ENCODE measurements at places on chromosomes 11 and 22.

DNA sequence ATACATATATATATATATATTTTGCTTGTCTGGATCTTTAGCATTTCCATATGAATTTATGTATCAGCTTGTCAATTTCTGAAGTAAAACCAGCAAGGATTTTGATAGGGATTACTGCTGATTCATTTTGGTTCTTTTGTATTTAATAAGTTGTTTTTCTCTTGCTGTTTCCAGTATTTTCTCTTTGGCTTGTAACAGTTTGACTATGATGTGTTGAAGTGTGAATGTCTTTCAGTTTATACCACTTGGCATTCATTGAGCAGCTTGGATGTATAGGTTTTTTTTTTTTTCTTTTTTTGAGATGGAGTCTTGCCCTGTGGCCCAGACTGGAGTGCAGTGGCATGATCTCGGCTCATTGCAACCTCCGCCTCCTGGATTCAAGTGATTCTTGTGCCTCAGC is 12.4 kb downstream of the LDHAL6A start:
- no peak for DNase-seq

GRCh38 chr11:132671851-132672370 is 860.4 kb downstream of the OPCML start:
- no peak for DNase-seq

DNA sequence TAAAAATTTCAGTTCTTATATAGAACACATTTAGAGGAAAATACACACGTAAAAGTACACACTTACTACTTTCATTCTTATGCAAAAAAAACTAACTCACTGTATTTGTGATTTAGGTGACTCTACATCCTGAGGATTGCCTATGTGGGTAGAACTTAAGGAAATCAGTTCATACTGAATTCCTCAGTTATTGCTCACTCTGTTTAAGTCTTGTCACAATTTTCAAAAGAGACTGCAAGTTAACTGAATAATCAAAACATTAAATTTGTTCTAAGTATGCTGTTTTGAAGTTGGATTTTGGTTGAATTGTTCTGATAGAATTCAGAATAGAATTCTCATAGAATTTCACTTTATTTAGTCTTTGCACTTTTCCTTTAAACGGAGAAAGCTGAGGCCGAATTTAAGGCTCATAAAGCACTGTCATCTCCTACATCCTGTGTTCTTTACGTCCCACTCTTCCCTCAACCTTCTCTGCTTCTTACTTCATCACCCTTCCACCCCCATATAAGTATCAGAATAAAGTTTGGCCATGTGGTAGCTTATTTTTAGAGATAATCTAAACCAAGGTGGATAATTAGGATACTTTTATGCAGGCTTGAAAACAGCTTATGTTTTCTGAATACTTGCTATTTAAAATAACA is 59.8 kb downstream of the APOL5 start:
- no peak for DNase-seq

GRCh38 chr22:31020334-31020733 is 51.3 kb downstream of the TUG1 start:
- no peak for DNase-seq

GRCh38 chr11:118180300-118180703 is 3.9 kb upstream of the SCN2B start:
- peak; percentile 56 for DNase-seq

DNA sequence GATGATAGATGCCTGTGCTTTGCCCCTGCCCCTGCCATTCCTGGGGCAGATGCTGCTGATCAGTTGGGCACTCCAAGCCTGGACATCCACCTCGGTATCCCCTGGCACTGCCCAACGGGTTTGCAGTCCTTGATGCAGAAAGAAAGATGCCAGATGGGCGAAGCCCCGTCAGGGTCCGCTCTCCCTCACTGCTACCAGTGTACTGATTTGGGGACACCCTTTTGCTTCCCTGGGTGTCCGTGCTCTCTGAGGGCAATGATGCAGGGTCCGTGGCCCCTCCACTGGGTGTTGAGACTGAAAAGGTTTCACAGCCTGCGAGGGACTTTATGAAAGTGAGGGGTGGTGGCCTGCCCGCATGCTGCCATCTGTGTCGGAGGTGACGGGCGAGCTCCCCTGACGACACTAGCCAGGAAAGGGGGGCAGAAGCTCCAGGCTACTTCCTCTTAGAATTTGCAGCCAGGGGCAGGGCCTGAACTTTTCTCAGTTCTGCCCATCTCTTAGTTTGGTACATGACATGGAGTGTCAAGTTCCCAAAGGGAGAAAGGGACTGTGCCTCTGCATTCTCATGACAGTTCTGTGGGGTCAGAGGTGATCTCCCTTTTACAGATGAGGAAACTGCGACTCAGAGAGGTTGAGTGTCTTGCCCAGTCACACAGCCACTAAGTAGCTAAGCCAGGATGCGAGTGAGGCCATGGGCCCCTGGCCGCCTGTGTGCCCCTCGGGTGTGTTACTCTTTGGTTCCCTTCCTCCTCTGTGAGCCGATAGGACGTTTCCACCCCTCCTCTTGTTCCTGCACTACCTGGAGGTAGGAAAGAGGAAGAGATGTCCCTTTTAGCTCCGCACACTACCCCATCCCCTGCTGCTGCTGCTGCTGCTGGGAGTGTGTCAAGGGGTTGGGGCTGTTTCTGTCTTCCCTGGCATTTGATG is 96.6 kb downstream of the BCR start:
- no peak for DNase-seq

- DNase-seq, result no peak
Measured at GRCh38 chr11:64850979-64851567, 6.6 kb upstream of the CDC42BPG start.

GRCh38 chr11:110336054-110336453 is 39.6 kb upstream of the RDX start:
- no peak for DNase-seq

GRCh38 chr11:57645689-57646085 is 4.0 kb downstream of the YPEL4 start:
- no peak for DNase-seq

DNA sequence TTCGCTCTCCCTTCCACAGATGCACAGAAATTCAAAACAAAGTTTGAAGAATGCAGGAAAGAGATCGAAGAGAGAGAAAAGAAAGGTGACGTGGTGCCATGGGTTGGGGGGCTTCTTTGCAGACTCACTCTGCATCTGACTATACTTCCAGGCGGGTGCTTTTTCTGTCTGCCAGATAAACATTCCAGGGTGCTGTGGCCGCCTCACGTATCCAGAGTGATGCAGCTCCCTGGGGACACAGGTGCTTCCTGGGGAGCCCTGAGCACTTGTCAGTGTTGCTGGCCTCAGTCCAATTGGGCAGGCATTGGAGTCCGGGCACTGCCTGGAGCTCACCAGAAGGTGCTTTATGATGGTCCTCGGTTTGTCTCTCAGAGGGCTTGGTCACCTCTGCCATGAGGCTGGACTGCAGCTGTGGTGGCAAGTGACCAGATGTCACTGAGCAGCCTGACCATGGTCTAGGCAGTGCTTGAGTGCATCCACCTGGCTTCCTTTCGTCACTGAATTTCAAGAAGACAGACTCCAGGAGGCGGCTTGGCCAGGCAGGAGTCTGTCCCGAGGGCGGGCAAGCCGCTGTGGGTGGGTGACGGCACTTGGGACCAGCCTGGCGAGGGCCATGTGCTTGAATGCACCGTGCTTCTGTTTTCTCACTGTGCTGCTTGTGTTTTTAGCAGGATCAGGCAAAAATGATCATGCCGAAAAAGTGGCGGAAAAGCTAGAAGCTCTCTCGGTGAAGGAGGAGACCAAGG is 5.1 kb upstream of the ZDHHC8 start:
- DNase-seq, result no peak

DNA sequence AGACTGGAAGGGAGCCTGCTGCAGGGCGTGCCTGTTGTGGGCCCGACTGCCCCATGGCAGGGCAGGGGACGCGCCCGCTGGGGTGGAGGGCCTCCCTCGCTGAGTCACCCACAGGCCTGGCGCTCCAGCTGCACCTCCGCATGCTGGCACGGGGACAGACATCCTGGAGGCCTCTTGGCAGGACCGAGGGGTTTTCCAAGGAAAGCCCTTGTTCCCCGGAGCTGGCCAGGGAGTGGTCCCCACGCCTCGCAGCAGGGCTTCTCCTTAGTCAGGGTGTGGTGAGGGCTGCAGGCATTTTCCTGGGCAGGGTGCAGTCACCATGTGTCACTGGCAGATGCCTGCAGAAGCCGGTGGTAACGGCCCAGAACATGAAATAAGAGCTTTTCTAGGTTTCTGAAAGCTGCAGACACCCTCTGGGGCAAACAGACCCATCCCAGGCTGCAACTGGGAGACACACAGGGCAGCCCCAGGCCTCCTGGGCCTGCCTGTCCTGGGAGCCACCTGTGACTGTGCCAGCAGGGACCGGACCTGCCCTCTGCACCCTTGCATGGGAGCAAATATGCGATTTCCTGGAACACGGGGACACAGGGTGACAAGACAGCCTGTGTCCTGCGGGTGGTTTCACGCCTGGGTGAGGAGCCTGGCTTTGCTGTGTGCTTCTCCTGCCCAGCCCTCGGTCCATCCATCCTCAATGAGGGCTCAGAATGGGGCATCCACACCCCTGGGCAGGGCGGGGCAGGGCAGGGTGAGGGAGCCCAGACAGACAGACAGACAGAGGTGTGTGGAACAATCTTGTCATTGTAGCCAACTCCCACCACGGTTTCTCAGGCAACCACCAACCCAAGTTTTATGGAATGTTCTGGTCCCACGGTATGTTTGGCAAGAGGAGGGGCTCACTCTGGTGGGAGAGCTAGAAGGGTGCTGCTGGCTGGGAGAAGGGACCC is 43.2 kb upstream of the FADD start:
- DNase-seq, result no peak

GRCh38 chr22:25829237-25829636 is 87.2 kb downstream of the MYO18B start:
- DNase-seq, result no peak

DNA sequence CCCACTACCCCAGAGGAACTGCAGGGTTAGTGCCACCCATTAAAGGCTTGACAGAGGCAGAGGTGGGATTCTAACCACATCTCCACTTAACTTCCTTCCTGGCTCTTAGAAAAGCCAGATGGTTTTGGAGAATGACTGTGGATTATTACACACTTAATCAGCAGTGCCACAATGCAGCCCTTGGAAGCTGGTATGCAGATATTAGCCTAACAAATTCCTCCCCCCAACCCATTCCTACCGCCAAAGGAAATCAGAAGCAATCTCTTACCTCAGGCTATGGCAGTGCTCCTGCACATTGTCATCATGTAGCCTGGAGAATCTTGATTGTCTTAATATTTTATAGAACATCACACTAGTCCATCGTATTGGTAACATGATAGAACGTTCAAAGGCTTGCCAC is 23.2 kb upstream of the NRGN start:
- DNase-seq, result no peak

- DNase-seq, result no peak
Measured at GRCh38 chr11:26676641-26677040, 45.2 kb downstream of the SLC5A12 start.

- no peak for DNase-seq
Measured at GRCh38 chr22:38164551-38164918, 17.1 kb downstream of the PLA2G6 start.

DNA sequence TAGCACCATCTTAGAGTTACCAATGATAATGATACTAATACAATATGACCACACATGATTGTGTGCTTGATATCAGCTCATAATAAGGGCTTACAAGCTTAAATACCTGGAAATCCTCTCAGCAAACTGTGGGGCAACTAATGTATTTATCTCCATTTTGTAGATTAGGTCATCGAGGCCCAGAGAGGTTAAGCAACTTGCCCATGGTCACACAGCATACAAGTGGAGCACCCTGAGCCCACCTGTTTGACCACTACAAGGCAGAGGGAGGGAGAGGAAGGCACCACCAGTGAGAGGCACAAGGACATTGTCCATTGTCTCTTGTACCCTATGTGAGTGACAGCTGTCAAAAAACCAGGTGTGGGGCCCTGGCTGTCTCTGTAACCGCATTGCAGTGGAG is 123.7 kb downstream of the MIAT start:
- DNase-seq, result no peak

GRCh38 chr11:19697721-19698121 is 14.9 kb upstream of the NAV2 start:
- DNase-seq, result no peak

- DNase-seq, result peak; percentile 74
Measured at GRCh38 chr11:119373921-119374631, 7.4 kb downstream of the USP2 start.

- DNase-seq, result no peak
Measured at GRCh38 chr22:22432937-22433336, 75.6 kb downstream of the ZNF280B start.

GRCh38 chr11:27837895-27838563 is 137.8 kb upstream of the BDNF start:
- DNase-seq, result no peak

DNA sequence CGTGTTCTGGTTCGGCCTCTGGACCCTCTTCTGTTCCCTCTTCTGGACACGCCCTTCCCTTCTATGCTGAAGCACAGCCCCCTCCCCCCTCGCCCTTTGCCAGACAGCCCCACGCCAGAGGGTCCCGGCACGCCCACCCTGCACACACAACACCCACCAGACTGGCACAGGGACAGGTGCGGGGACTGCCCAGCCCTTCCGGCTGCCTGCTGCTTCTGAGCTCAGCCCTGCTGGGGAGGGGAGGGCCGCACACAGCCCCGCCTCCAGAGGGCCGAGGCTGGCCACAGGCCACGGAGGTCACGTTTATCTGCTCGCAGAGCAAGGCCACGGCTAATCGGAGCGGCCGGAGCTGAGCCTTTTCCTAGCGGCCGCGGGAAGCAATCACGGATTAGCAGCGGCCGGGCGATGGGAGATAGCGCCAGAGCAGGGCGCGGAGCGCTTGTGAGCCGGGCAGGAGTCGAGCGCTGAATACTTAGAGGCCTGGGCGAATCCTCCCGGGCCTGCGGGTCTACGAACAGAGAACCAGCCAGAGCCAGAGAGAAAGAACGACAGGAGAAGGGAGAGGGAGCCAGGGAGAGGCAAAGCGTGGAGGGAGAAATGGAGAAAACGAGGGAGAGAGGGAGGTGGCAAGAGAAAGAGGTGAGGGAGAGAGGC is 21.5 kb downstream of the OTUB1 start:
- no peak for DNase-seq

DNA sequence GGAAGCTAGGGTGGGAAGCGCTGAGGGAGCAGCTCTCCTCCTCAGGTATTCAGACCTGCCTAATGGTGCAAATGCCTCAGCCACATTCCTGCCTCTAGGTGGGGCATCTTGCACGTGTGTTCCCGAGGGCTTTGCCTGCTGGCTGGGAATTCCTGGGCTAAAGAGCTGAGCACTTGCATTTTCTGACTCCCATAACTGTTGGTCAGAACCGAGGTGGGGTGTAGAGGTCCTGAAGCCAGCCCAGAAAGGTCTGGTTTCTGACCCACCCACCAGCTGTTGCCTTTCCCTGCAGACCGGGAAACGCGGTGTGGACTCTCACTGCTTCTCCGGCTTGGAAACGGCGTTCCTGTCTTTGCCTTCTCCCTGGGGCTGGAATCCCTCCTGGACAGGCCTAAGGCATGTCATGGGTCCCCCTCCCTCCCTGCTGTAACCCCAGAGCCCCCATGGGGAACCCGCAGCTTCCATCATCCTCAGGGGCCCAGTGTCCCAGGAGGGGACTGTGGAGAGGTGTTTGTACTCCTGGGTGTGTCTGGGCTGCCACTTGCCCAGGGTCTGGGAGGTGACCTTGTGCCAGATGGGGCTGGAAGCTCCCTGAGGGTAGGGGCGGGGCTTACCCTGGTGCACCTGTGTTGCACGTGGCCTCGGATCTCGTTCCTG is 24.0 kb upstream of the SMIM38 start:
- peak; percentile 63 for DNase-seq

GRCh38 chr22:16989915-16990314 is 18.1 kb downstream of the GAB4 start:
- DNase-seq, result peak; percentile 9

GRCh38 chr11:57514538-57515331 is 767 bp downstream of the SLC43A1 start:
- peak; percentile 68 for DNase-seq
